ENCODE measurements at places on chromosomes 2 and 18. TPM values are rescaled to one million over a fixed set of nuclear protein-coding genes. Genes with fewer than 3 reads are reported as not detected.

HOXD12 gene
- total RNA-seq, result not detected

MAB21L4 gene
- not detected for total RNA-seq

DSEL gene
- 12.2 TPM for total RNA-seq

PPP1R1C gene
- 13.8 TPM for total RNA-seq

MRPL44 gene
- total RNA-seq, result 37.3 TPM

CHRNG gene
- total RNA-seq, result 3.5 TPM

CCDC150 gene
- 25.6 TPM for total RNA-seq

TANK gene
- total RNA-seq, result 45.9 TPM

Measured in glutamatergic neuron (in vitro differentiated cells).